ENCODE measurements at places on chromosomes 1 and 21.
A peak's percentile ranks its signal among the peaks of the same experiment; 100 is the strongest.

GRCh38 chr21:45136927-45137611 lies 62.7 kb downstream of the ADARB1 start:
- DNase-seq, result peak; percentile 39

DNA sequence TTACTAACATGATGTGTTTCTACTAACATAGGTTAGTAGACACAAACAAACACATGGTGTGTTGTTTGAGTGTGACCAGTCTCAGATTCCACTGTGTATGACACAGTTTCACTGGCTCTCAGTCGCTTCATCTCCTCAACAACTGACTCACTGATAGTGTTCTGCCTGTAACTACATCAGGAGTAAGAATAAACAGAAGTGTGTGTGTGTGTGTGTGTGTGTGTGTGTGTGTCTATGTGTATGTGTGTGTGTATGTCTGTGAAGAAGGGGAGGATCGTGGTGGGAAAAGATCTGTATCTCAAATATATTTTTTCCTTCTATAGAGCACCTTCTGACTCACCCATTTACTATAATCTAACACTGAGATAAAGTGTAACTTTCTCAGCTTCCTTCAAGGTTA lies 391.0 kb downstream of the PTPRC start:
- DNase-seq, result peak; percentile 26

GRCh38 chr21:32753818-32754585 lies 17.6 kb downstream of the PAXBP1 start:
- no peak for DNase-seq

- DNase-seq, result no peak
Measured at GRCh38 chr1:197065559-197065958, 1.5 kb downstream of the F13B start.

- DNase-seq, result no peak
Measured at GRCh38 chr1:62682531-62682930, 5.7 kb downstream of the DOCK7 start.

DNA sequence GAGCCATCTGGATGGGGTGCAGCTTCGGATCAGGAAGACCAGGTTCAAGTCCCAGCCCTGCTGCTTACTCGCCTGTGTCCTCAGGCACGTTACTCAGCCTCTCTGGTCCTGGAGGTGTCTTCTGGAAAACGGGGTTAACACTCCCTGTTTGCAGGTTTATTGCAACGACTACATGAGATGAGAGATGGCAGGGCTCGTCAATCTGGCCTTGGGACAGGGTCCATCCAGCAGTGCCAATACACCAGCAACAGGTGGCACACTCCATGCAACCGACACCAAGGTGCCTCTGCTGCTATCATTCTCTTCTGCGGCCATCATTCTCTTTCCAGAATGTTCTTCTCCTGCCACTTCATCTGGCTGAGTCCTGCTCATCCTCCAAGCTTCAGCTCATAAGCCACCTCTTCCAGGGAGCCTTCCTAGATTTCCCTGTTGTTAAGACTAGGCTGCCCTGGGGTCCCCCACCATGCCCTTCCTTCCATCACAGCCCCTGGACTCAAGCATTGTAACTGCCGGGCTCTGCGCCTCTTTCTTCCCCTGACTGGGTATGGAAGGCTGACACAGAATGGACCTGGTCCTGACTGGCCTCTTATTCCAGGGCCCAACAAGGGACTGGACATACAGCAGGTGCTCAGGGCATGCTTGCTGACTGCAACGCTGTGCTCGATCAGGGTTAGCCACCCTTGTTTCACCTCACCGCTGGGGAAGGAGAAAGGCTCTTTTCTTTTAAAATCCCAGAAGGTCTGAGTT lies 87.4 kb downstream of the DMRTB1 start:
- no peak for DNase-seq

- DNase-seq, result no peak
Measured at GRCh38 chr1:203799971-203800370, 4.5 kb downstream of the ZBED6 start.

DNA sequence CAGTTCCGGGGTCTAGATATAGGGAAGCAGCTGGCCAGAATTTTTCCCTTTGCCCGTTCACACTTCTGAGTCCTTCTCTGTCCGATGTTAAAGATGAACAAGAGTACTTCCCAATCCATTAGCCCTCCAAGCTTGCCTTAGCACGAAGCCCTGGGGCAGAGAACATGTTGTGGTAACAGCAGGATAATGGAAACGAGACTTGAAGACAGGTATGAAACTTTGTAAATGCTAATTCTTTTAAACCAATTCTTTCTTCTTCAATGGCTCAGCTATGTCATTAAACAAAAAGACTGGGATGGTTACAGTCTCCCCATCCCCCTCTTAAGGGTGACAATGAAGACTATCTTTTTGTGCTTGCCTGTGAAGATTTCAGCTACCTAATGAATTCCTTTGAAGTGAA lies 218.5 kb downstream of the PLA2G4A start:
- no peak for DNase-seq

GRCh38 chr1:28976248-28976647 lies 61.9 kb downstream of the EPB41 start:
- DNase-seq, result no peak

DNA sequence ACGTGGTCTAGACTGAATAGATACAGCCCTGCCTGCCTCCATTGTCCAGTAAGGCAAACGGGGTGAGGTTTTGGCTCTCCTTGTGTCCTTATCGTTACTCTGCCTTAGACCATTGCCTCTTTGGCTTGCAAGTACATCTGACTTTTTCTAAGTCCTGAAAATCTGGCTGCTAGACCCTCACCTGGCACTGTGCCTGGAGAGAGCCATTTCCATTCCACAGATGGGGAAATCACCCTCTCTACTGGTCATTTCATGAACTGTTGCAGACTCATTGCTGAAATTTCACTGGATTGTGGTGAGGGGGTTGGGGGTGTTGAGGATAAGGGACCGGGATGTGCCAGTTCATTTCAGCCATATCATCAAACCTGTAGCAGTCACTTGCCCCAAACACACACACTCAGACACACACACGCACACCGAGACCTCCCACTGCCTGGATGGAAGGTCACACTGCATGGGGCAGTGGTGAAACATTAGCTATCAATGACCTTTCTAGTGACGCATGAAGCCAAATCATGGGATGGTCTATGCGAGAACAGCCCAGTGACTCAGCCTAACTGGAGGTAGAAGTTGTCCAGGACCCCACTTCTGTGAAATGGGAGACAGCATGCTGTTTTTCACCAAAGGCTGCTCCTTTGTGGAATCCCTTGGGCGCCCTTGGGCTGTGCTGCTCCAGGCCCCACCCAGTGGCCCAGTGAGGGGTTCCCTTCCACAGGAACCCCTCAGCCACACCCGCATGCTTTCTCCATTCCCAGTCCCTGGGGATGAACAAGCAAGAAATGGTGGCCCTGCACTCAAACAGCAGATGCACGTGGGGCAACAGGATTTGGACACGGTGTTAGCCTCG lies 34.9 kb upstream of the VASH2 start:
- DNase-seq, result no peak

DNA sequence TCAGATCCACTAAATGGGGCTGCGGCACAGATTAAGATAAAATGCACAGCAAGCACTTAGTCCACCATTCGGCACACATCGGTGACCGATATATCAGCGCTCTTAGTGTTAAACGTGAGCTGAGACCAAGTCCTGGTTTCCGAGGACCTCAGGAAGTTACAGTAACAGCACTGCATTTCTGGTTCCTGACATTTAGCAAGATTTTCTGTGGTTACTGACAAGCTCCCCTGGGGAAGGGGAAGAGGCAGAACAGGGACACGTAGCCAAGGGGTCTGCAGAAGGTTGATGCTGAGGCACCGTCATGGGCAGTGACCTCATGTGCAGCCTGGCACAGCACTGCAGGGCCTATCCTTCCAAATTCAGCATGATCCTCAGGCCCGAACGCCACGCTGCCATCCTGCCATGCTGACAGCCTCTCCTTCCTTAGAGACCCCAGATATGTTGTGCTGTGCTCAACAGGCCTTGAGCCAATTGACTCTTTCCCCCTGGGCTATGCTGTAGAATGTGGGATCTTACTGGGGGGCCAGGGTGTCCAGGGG lies 13.4 kb upstream of the PEF1 start:
- DNase-seq, result no peak
